Tongue (tissue), 3 donors: ENCODE measurements at places on chromosomes 2 and 18.

DNA sequence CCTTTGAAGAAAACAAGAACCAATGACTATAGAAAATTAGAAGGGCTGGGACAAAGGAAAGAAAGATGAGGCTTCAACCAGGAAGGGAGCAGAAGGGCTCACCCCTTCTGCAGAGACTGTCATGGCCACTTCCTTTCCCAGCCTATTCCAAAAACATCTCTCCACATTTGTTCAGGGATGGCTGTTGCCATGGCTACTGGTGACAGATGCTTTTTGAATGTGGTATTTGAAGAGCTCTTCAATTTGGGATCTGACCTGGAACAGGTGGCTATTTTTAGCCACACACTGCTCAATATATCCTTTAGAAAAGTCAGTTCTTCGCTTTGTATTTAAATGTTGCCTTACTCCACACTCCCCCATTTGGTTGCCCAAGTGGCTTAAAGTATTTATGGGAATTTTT, 64.1 kb upstream of the LCLAT1 start:
- no peak for DNase-seq

GRCh38 chr18:36744261-36744876, 84.4 kb downstream of the TPGS2 start:
- no peak for DNase-seq

- no peak for DNase-seq
These were observed 132.4 kb upstream of the FSHR start for GRCh38 chr2:49286726-49287125.

GRCh38 chr2:170969872-170970496, 40.9 kb downstream of the GORASP2 start:
- no peak for DNase-seq

DNA sequence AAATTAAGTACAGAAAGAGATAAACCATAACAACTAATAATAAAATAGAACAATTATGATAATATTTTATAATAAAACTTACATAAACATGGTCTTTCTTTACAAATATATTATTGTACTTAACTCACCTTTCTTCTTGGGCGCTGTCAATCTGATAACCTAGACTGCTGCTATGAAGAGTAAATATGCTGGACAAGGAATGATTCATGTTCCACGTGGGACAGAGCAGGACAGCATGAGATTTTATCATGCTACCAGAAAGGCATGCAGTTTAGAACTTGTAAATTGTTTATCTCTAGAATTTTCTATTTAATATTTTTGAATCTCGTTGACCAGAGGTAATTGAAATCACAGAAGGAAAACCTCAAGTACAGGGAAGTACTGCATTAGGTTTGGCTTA, 210.7 kb downstream of the ANKRD30B start:
- DNase-seq, result no peak

DNA sequence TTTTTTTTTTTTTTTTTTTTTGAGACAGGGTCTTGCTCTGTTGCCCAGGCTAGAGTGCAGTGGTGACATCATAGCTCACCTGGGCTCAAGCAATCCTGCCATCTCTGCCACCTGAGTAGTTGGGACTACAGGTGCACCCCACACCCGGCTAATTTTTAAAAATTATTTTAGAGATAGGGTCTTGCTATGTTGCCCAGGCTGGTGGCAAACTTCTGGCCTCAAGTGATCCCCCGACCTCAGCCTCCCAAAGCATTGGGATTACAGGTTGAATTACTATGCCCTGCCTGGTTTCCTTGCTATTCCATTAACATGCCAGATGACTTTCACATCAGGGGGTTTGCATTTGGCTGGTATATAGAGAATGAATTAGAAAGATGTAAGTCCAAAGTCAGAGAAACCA, 253.2 kb downstream of the CAMKMT start:
- no peak for DNase-seq

DNA sequence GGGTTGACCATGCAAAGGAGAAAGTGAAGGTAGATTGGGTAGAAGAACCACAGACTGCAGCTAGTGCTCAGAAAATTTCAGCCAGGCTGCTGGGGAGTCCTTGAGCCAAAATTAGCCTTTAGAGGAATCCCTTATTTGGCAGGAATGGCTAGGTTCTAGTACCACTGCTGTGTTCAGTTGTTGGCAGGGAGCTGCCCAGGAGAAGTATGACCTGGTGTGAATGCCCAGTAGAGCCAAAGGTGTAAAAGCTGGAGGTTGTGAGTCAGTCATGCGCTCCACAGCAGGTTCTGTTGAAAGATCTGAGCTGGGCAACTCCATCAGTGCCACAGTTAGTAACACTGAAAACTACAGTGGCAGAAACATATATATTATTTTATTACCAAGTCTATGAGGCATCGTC, 36.4 kb upstream of the TBR1 start:
- no peak for DNase-seq

- DNase-seq, result no peak
These were observed 29.6 kb upstream of the DSC1 start for GRCh38 chr18:31192086-31192776.

- no peak for DNase-seq
These were observed 95.4 kb downstream of the CTAGE1 start for GRCh38 chr18:22322243-22322691.

- no peak for DNase-seq
These were observed 103.9 kb upstream of the UBE2E3 start for GRCh38 chr2:180876506-180876905.
